Kasumi-1 (cell line): ENCODE measurements at places on chromosomes 16 and 17.
A peak's percentile ranks its signal among the peaks of the same experiment; 100 is the strongest.

GRCh38 chr16:46629331-46630219, 8.4 kb upstream of the SHCBP1 start:
- peak; percentile 57 for DNase-seq

- no peak for DNase-seq
Observed at GRCh38 chr17:2852221-2852620, 56.0 kb downstream of the RAP1GAP2 start.

DNA sequence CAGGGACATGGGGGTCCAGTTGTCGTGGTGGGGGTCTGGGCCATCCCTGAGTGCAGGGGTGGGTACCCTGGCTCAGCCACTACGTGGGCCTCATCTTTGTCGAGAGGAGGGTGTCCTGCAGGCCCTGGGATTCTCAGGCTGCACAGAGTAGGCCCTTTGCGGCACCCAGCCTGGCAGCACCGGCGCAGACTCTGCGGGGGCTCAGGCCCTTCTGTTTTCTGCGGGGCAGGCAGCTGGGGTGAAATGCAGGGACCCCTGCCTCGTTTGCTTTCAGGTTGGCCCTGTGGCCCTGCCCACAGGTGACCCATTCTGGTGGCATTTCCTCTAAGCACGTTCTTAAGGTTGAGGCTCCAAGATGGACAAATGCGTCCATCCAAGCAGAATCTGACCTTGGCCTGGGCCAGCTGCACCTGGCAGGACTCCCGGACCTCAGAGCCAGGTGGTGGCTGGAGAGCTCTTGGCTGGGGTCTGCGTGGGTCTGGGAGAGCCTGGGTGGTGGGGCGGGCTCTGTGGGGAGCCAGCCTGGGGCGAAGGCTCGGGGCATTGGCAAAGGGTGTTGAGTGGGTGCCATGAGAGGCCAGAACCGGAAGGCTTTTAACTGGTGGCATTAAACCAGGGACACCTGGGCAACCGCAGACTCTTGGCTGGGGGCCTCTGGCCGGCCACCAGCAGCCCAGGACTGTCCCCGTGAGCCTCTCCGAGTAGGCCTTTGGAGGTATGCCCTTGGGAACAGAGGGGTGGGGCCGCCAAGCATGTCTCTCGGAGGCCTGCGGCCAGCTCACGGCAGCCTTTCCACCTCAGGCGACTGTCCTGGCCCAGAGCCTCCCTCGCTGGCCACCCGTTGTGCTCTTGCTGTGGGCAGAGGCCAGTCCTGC, 16.9 kb downstream of the PRSS27 start:
- no peak for DNase-seq

- no peak for DNase-seq
Observed at GRCh38 chr17:29007860-29008455, 2.1 kb upstream of the SEZ6 start.

DNA sequence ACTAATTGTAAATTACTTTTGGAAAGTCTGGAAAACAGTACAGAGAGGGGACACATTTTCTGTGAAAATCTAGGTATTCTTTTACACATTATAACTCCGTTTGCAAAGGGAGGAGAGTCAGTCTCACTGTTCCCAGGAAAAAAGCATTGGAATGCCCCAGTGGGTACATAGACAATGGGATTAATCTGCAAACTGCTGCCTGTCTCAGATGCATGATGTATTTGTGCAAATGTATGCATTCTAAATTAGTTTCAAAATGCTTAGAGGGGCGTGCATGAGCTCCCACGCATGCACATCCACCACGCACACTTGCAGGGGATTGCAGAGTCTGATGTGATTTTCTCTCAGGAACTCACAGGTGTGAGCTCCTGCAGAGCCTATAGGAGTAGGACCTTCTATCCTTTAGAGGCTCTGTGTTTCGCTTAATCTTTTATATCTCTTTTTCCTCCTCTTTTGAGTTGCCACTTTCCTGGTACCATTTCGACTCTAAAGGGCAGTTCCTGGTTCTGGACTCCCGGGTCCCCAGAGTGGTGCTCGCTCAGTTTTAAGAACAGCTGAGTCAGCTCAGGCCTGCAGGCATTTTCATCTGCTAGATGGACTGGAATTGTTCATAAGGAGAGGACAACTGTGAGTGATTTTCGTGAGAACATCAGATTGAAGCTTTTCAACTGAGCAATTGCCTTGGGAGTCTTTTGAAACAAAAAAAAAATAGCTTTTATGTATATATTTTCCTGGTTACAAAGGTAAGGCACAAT, 1.1 kb downstream of the BCO1 start:
- DNase-seq = no peak

DNA sequence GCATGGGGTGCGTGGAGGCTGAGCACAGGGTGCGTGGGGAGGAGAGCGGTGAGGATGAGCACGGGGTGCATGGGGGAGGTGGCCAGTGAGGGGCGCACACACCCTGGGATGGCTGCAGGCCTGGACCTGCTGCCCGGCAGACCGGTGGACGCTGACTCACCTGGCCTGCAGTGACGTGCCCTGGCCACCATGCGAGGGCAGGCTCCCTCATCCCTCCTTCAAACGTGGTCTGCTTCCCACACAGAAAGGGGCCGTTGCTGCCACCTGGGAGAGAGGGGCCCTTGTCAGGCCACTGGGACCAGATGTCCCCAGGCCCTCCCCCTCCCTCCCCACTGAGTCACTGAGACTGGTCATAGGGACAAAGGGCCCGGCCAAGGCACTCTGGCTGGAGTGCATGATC, 20.1 kb upstream of the APRT start:
- no peak for DNase-seq

- peak; percentile 24 for DNase-seq
Observed at GRCh38 chr17:9256751-9257629, 235.7 kb downstream of the NTN1 start.

- peak; percentile 71 for DNase-seq
Observed at GRCh38 chr16:4515611-4516233, 22.9 kb downstream of the CDIP1 start.

DNA sequence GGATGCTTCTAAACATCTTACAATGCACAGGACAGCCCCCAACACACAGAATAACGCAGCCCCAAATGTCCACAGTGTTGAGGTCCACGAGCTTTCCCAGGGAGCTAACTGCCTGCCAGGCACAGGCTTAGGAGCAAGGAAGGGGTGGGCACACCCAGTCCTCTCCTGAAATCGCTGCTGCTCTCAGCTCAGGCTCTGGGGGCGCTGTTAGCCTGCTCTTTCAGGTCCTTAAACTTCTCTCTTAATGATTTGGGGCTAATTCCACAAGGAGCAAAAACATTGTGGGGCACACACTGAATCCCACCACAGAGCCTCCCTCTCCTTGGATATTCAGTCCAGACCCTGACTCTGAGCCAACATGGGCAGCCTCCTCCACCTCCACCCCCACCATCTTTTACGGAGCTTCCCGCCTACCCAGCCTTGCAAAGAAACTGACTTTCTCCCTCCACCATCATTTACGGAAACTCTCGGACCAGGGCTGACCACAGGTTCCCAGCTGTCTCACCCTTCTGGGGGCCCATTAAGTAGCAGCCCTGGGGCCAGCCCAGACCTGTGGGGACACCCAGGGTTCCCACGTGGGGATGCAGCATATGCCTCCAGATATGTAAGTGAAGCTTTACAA, 1.1 kb downstream of the CD300H start:
- DNase-seq = peak; percentile 72

DNA sequence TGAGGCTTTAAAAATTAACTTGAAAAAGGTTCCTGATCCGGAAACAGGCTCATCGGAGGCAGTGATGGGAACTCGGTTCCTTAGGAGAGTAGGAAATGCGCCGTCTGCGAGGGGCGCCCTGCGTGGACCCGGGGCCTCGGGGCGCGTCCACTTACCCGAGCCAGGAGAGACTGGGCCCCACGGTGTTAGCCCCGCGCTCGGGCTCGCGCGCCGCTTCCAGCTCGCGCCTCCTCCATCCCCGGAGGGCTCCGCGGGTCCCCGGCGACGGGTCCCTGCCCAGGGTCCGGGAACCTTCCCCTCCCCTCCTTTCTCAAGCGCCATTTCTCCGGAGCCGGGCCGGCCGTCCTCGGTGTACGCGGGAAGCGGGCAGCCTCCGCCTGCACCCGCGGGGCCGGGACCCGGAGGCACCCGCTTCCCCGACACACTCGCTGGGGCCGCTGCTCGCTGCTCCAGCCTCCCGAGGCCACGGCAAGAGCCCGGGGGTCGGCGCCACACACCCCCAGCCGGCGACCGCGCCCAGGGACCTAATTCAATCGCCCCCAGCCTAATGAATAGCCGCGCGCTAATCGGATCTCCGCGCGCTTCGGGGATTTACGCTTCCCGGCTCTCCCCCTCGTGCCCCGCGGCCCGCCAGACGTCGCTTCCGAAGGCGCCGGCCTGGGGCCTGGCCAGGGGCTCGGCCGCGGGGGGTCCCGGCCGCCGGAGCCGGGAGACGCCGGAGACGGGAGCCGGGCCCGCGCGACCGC, 2.2 kb upstream of the BAHCC1 start:
- DNase-seq = no peak

- peak; percentile 5 for DNase-seq
Observed at GRCh38 chr16:83813823-83814658, 6.3 kb downstream of the HSBP1 start.

GRCh38 chr17:41869426-41869825, 4.2 kb upstream of the KLHL11 start:
- DNase-seq = no peak

DNA sequence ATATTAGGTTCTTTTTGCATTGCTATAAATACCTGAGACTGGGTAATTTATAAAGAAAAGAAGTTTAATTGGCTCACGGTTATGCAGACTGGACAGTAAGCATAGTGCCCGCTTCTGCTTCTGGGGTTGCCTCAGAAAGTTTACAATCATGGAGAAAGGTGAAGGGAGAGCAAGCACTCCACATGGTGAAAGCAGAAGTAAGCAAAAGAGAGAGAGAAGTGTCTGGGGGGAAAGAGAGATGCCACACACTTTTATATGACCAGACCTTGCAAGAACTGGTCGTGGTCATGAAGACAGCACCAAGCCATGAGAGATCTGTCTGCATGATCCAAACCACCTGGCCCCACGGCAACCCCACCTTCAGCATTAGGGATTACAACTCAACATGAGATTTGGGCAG, 45.4 kb downstream of the KCNJ16 start:
- no peak for DNase-seq

DNA sequence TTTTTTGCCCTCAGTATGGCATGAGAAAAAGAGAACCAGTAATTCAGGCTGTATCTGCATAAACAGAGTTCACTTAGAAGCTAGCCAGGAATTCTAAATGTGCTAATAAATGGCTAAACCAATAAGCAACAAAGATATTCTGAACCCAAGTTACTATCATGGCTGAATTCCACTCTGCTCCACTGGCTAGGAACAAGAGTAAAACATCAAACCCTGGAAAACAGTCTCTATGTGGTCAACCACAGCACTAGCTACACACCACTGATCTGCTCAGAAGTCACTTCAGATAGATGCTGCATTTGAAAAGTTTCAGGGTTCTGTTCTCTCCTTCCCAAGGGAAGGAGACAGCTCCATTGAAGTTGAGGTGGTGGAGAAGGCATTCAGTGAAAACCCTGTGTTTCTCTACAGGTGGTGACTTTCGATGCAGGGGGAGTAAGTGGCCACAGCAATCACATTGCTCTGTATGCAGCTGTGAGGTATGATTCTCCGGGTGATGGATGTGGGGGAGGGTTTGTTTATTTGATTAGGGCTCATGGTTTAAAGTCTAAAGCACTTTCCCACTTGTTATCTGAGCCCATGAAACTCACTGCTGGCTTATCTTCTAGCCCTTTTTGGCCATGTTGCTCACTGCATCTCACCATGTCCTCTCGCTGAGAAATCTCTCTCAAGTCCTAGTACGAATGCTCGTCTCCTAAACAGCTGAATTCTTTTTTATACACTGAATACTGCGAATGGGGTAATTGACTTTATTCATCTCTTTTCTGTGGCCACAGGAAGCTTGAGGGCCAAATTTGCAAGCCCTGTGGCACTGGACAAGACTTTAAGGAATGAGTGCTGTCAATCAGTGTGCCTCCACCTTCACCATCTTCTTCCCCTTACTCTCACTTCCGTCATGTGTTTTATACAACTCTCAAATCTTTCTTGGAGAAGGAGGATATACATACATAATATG, 39.9 kb downstream of the CENPV start:
- DNase-seq = no peak

DNA sequence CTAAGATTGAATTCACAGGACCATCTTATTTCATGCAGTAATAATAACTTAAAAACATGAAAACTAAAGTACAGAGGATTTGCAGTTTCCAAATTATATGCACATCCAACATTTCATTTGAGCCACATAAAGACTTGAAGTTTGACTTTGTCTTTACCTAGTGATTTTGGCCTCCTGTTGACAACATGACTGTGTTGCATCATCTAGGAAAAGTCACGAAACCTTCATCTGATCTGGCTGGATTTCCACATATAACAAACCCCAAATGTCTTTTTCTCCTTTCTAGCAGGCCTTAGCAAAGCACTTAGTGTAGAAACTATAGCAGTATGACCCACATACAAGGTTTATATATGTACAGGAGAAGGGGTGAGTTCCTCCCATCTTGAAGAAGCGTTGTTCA, 406.5 kb upstream of the CDH5 start:
- DNase-seq = no peak

- no peak for DNase-seq
Observed at GRCh38 chr17:48455791-48456190, 25.8 kb upstream of the SKAP1 start.

GRCh38 chr16:85091522-85091910, 20.8 kb downstream of the CIBAR2 start:
- no peak for DNase-seq

DNA sequence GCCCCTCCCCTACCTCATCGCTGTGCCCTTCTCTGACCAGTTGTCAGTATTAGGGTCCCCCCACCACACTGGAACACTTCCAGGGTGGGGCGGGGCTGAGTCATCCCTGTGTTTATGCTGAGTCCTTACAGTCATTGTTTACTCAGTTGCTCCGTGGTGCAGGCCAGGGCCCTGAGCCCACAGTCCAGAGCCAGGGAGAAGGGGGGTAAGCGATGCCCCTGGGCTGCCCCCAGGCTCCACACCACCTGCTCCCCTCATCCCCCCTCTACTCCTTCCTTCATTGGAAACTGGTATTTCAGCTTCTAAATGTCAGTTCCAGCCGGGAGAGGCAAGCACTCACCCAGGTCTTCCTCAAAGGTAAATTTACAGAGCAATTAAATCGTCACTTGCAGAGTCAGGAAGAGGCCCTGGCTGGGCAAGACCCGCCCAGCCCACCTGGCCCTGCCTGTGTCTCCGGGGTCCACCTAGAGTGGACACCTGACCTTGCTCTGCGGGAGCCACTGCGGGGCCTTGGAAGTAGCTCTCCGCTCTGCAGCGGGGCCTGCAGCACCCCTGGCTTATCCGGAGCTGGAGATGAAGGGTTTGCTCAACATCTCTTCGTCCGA, 4.8 kb downstream of the ATP2A3 start:
- no peak for DNase-seq

DNA sequence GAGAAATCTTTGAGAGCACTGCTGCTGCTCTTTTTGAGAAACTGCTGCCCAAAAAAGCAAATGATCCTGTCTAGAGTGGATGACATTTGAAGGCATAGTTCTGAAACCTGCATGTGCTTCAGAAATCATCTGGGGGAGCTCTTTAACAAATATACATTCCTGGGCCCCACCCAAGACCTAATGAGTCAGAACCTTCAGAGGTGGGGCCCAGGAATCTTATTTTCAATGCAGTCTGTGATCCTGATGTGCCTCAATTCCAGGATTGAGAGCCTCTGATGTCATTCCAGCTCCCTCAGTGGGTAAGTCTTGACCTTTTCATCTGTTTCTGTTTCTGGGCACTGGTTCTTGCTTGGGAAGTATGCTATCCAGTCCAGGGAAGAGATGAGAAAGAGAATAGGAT, 42.3 kb downstream of the HNF1B start:
- DNase-seq = no peak
